ENCODE measurements at places on chromosomes 11 and 22.

DNA sequence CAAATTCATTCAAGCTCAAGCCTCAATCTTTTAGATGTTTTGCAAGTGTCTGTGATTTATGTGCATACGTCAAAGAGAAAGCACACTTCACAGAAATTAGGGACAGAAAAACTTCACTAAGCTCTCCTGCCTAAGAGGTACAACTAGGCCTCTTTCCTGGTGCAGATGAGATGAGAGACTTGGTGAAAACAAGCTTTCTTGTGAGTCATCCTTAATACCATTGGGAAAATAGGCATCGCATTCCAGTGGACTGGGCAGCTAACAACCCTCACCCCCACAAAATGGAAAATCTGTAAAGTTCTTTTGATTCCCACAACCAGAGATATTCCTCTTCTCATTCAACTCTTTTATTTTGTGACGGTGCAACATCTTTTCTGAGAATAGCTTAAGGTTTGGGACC, 1110.4 kb upstream of the CCDC90B start:
- DNase-seq: no peak

DNA sequence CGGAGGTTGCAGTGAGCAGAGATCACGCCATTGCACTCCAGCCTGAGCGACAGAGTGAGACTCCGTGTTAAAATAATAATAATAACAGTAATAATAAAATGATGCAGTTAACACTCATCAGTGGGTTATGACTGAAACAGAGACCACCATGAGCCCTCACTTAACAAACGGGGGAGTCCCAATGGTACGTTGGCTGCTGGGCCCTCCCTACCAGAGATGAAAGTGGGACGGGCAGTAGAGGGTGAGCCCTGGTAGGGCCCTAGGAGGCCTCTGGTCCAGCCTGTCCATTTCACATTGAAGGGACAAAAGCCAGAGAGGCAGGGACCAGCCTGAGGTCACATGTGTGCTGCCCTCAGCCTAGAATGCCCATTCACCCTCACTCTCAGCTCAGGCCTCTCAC, 13.7 kb upstream of the KIAA0930 start:
- DNase-seq: no peak

- DNase-seq: no peak
These were observed 26.1 kb downstream of the CD82 start for GRCh38 chr11:44591557-44591956.

DNA sequence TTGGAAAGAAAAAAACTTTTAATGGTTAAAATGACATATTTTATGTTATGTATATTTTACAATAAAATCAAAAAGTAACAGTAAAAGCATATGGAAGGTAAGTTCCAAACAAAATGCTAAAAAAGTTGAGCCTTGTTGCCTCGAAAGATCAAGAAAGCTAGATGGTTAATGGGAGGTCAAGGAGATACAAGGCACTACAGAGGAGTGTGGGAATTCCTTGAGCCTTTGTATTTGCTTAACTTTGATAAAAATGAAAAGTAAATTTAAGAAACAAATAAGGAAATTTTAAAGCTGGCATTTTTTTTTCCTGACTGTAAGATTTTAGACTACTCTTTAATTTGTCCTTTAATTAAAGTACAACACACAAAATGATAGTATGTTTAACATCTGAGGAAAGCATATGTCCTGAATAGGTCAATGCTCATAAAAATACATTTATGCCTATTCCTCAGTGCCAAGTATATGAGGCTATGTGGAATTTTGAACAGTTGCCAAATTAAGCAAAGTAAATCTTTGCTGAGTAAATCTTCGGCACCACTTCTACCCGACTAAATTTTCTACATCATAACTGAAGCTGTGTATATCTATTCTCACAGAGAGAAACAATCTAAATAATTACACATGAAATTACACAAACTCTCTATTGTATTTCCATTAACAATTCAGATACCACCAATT, 108.8 kb downstream of the TTC28 start:
- no peak for DNase-seq

GRCh38 chr11:64726211-64726641, 3.2 kb upstream of the NRXN2 start:
- DNase-seq: no peak

DNA sequence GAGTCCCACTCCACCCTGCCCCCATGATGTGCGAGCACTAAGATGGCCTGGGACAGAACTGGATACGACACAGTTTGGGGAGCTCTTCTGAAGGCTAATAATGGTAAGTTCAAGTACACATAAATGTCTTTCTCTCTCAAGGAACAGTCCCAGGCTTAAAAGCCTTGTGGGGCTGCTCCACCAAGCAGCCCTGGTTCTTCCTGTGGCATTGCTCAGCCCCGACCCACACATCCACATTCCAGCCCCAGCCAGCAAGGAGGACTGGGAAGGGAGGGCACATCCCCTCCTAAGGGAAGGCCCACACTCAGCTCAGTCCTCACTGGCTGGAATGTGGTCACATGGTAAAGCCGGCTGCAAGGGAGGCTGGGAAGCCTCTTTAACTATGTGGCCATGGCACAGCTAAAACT, 13.3 kb upstream of the MB start:
- DNase-seq: peak; percentile 54

DNA sequence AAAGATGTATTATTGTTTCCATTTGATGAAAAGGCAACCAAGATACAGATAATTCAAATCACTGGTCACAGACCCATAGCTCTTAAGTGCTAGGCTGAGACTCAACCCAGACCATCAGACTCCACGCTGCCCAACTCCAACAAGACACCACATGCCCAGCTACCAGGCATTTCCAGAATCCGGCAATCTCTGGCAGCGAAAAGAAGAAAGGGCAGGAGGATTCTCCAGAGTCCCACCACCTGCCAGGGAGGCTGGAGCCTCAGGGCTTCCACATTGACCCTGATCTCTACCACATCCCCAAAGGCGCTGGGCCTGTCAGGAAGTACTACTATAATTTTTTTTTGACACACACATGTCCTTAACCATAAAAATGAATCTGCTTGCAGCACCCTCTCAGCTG, 61.4 kb upstream of the ARFGAP3 start:
- no peak for DNase-seq

DNA sequence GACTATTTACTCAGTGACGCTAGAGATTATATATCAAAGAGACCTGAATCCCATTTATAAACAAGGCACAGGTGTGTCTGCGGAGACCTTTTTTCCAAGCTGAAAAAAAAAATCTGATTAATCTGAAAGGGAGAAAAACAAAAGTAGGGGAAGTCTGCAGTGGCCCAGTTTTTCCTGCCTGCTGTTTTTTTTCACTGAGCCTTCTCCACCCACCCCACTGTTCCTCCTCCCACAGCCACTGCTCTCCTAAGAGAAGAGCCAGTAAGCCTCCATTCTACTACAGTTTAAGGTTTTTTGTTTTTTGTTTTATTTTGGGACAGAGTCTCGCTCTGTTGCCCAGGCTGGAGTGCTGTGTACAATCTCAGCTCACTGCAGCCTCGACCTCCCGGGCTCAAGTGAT, 18.4 kb downstream of the ARFGAP2 start:
- no peak for DNase-seq

DNA sequence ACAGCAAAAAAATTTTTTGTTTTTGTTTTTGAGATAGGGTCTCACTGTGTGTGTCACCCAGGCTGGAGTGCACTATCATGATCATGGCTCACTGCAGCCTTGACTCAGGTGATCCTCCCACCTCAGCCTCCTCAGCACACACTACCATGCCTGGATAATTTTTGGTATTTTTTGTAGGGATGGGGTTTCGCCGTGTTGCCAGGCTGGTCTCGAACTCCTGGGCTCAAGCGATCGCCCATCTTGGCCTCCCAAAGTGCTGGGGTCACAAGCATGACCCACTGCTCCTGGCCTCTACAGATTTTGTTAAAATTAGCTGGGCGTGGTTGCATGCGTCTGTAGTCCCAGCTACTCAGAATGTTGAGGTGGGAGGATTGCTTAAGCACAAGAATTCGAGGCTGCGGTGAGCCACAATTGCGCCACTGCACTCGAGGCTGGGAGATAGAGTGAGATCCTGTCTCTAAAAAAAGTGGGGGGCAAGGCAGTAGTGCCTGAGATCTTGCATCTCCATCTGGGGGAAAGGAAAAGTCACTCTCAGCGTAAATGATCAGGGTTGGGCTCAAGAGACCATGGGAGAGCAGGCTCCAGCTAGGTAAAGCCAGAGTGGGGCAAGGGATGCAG, 10.6 kb upstream of the DGKZ start:
- DNase-seq: no peak

- DNase-seq: no peak
These were observed 1858.3 kb upstream of the RAG2 start for GRCh38 chr11:38456371-38456770.

All from A673 (cell line).